Vein endothelial cell (primary cell): ENCODE measurements at places on chromosomes 6 and 20. TPM values are rescaled to one million over a fixed set of nuclear protein-coding genes. Genes with fewer than 3 reads are reported as not detected.

Gene MYBL2
- total RNA-seq, result 24.5 and 28.0 TPM in 2 replicates

Gene KCNB1
- total RNA-seq, result not detected in 2 replicates

Gene FOXC1
- total RNA-seq, result 14.1 and 19.9 TPM in 2 replicates

Gene SAMD5
- total RNA-seq, result 1.3 and 8.8 TPM in 2 replicates

Gene LEMD2
- total RNA-seq, result 40.4 and 51.0 TPM in 2 replicates

Gene MLIP
- total RNA-seq, result 10.1 and 18.7 TPM in 2 replicates

Gene SPATS1
- not detected in 2 replicates for total RNA-seq

Gene SCRT2
- total RNA-seq, result not detected in 2 replicates

Gene RAMACL
- 4.9 and 6.2 TPM in 2 replicates for total RNA-seq

Gene UFL1
- 20.3 and 25.9 TPM in 2 replicates for total RNA-seq

Gene HNF4A
- total RNA-seq, result not detected in 2 replicates

Gene ACTL10
- total RNA-seq, result 2.8 and 3.3 TPM in 2 replicates

Gene MRAP2
- total RNA-seq, result 3.6 and 3.8 TPM in 2 replicates

Gene ID4
- not detected in 2 replicates for total RNA-seq

Gene CST1
- total RNA-seq, result 4.2 TPM in 1 of 2 replicates, not detected in the other

Gene ARFGEF3
- 6.9 and 7.9 TPM in 2 replicates for total RNA-seq

Gene COL21A1
- 1.6 and 5.3 TPM in 2 replicates for total RNA-seq

Gene TRAPPC3L
- 0.33 TPM in 1 of 2 replicates, not detected in the other for total RNA-seq
